HL-60 (cell line): ENCODE measurements at places on chromosomes 12 and 14.

- DNase-seq = no peak
Observed at GRCh38 chr12:96786791-96787190, 120.3 kb upstream of the NEDD1 start.

- no peak for DNase-seq
Observed at GRCh38 chr12:47835006-47835830, 15.5 kb upstream of the HDAC7 start.

DNA sequence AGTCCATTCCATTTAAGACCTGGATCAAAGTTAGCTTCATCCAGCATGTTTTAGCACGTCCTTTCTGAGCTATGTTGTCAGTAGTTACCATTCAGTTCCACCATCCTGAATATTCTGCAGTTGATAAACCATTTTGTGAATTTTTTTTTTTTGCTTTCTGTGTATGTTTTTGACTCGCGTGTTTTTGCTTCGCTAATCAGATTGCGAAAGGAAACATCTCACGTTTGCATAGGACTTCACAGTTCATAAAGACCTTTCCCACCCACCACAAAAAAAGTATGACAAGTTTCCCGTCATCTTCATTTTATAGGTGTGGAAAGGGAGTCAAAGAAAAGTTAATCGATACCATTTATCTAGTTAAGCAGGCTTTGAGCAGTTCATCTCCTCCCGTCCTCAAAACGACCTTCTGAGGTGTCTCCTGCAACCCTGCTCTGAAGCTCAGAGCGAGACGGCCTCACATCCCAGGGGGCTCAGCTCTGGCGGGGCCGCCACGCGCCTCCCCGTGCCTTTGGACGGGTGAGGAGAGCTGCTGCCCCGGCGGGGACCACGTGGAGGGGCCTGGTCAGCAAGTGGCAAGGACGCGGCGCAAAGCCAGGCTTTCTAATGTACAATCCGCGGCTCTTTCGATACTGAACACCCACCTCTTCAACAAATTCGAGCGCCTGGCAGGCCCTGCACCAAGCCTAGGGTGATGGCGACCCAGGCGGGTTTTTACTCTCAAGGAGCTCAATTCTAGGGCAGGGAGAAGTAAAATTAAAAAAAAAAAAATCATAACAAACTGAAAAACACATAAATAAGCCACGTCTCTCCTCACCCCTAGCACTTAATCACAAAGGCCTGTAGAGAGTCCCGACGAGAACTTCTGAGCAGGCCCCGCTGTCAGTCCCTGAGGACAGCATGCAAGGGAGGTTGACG, 988 bp upstream of the TMEM263 start:
- no peak for DNase-seq

GRCh38 chr12:86788661-86789060, 532.5 kb upstream of the MGAT4C start:
- DNase-seq = no peak

GRCh38 chr12:112347581-112347982, 34.6 kb downstream of the HECTD4 start:
- DNase-seq = no peak

- no peak for DNase-seq
Observed at GRCh38 chr12:52403561-52403960, 2.6 kb downstream of the KRT82 start.

GRCh38 chr12:120640861-120641833, 721 bp downstream of the CABP1 start:
- no peak for DNase-seq
